ENCODE measurements at places on chromosomes 2 and 18. TPM values are rescaled to one million over a fixed set of nuclear protein-coding genes. Genes with fewer than 3 reads are reported as not detected.

- H3K4me1 ChIP-seq: peaks cover 48% of the 10 kb centered on the region
- H3K27me3 ChIP-seq: no peaks in the 10 kb centered on the region
- H3K27ac ChIP-seq: no peak overlapping the region
Observed at GRCh38 chr2:39513641-39514094, 76.6 kb upstream of the MAP4K3 start.

GRCh38 chr18:79939096-79939495 lies 12.4 kb downstream of the SLC66A2 start:
- no peak overlapping the region for H3K4me3 ChIP-seq
- no peak overlapping the region for H3K27ac ChIP-seq
- no peaks in the 10 kb centered on the region for H3K27me3 ChIP-seq
- H3K36me3 ChIP-seq: no peaks in the 10 kb centered on the region
- DNase-seq: no peak

Gene STPG4
- total RNA-seq: 0.28 TPM

Gene ZNF396
- total RNA-seq: 0.85 TPM
